ENCODE measurements at places on chromosomes 6 and 20. TPM values are rescaled to one million over a fixed set of nuclear protein-coding genes. Genes with fewer than 3 reads are reported as not detected.

GRCh38 chr6:21101694-21102093 is 491.9 kb upstream of the SOX4 start:
- H3K4me3 ChIP-seq = no peak overlapping the region
- peaks cover 11% of the 10 kb centered on the region for H3K4me1 ChIP-seq
- no peak for DNase-seq
- no peaks in the 10 kb centered on the region for H3K36me3 ChIP-seq
- no peak overlapping the region for H3K27ac ChIP-seq

PLCB4 gene
- total RNA-seq = 10.1 TPM

- no peak overlapping the region for H3K27ac ChIP-seq
- no peaks in the 10 kb centered on the region for H3K27me3 ChIP-seq
- no peak overlapping the region for H3K4me3 ChIP-seq
- no peak for DNase-seq
Measured at GRCh38 chr6:16204653-16205376, 33.6 kb upstream of the GMPR start.

PCNA gene
- total RNA-seq = 274 TPM

GRCh38 chr6:40194447-40195170 is 260.3 kb upstream of the MOCS1 start:
- no peaks in the 10 kb centered on the region for H3K27me3 ChIP-seq
- no peak for DNase-seq
- H3K4me3 ChIP-seq = no peak overlapping the region
- no peaks in the 10 kb centered on the region for H3K4me1 ChIP-seq
- H3K27ac ChIP-seq = no peak overlapping the region
- H3K36me3 ChIP-seq = no peaks in the 10 kb centered on the region

NR2E1 gene
- total RNA-seq = not detected

DNA sequence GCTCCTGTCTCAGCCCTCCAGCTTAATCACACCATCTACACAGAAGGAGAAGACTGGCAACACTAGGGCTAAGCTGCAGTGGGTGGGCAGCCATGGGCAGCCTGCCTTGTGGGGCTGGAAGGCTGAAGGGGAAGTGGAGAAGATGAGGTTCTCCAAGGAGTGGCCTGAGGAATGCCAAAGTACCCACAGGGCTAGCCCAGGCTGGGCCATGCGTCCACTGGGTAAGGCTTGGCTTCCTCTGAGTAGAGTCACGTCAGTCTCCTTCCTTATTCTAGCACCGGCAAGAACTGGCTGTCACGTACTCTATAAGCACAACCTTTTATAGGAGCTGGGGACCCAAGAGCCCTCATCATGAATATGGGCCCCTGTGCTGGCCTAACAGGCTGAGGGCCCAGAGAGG is 110.6 kb upstream of the SIRPA start:
- H3K27ac ChIP-seq = no peak overlapping the region
- H3K27me3 ChIP-seq = no peaks in the 10 kb centered on the region
- H3K4me1 ChIP-seq = no peaks in the 10 kb centered on the region
- no peaks in the 10 kb centered on the region for H3K36me3 ChIP-seq
- DNase-seq = no peak
- H3K4me3 ChIP-seq = no peak overlapping the region

DNA sequence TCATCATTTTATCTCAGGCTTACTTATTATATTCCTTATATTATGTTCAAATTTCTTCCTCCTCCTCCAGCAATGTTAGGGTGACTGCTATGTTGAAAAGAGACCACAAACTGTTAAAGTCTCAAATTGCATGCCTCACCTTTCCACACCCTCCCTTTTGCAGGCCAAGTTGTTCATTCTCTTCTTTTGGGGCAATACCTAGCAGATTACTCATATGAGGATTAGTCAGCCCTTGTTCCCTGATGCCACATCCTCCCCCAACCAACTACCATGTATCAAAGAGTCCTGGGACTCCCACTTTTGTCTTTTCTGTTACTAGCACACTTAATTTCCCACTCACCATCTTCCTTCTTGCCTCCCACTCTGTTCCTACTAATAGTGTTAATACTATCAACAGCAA is 434.7 kb downstream of the BCKDHB start:
- 0 out of 2 replicates have a peak, but pooled peaks cover 2% of the 10 kb centered on the region for H3K4me1 ChIP-seq
- H3K27me3 ChIP-seq = no peaks in the 10 kb centered on the region
- no peak overlapping the region for H3K27ac ChIP-seq
- no peak overlapping the region for H3K4me3 ChIP-seq
- H3K36me3 ChIP-seq = peaks cover 8% of the 10 kb centered on the region
- DNase-seq = no peak

BPIFB1 gene
- not detected for total RNA-seq

DNA sequence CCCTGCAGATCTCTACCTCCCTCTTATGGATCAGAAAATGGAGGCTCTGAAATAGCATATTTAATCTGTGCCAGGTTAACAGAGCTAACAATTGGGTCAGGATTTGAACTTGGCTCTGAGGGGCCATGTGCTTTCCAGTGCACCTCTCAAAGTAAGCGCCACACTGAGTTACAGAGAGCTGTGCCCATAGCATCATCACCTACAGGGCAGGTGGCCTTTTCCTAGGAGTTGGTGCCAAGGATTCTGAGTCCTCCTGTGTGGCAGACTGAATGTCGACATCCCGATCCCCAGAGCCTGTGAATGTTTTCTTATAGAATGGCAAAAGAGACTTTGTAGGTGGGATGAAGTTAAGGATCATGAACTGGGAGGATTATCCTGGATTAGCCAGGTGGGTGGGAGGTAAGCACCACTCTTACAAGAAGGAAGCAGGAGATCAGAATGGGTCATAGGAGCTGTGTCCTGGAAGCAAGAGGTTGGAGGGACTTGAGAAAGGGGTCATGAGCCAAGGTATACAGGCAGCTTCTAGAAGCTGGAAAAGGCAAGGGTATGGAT is 68.0 kb upstream of the TBC1D7 start:
- H3K27me3 ChIP-seq = no peaks in the 10 kb centered on the region
- H3K4me3 ChIP-seq = no peak overlapping the region
- H3K4me1 ChIP-seq = peaks cover 2% of the 10 kb centered on the region
- no peak overlapping the region for H3K27ac ChIP-seq

DNA sequence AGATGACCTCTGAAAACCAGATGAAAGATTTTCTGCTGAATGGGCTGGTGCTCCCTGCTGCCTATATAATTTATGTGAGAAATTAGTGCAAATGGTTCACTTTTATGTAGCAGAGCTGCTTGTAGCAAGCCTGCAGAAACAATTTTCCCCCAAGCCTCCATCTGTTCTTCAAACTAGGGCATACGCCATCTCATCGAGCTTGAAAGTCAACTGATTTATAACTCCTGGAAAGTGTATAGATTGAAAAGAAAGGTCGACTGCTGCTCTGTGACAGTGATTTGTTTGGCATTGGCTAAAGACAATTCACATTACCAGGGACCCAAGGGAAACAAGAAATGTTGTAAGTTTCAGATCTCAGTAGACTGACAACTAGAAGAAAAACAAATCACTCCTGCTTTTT is 93.3 kb downstream of the PACRG start:
- H3K27me3 ChIP-seq = no peaks in the 10 kb centered on the region
- DNase-seq = no peak
- H3K36me3 ChIP-seq = no peaks in the 10 kb centered on the region
- no peak overlapping the region for H3K4me3 ChIP-seq
- H3K4me1 ChIP-seq = no peaks in the 10 kb centered on the region

ENPP3 gene
- total RNA-seq = 0.15 TPM

DNA sequence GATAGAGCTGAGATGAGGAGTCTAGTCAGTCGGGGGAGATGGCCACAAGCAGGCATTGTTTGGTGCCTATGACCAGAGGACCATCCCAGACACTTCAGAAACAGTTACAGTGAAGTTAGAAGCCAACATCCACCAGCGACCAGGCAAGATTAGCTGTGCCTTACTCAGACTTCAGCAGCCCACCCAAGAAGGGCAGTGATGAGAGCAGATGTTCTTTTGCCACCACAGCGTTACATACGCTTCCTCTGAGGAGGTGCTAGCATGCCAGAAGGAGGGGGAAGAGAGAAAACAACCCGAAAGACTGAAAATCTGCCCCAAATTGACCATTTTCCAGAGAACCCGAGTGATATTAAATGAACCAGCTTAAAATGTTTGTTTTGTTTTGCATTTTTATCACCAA is 186.8 kb downstream of the PRL start:
- H3K4me3 ChIP-seq = no peak overlapping the region
- H3K27me3 ChIP-seq = no peaks in the 10 kb centered on the region
- peaks cover 8% of the 10 kb centered on the region for H3K36me3 ChIP-seq
- no peaks in the 10 kb centered on the region for H3K4me1 ChIP-seq

DNA sequence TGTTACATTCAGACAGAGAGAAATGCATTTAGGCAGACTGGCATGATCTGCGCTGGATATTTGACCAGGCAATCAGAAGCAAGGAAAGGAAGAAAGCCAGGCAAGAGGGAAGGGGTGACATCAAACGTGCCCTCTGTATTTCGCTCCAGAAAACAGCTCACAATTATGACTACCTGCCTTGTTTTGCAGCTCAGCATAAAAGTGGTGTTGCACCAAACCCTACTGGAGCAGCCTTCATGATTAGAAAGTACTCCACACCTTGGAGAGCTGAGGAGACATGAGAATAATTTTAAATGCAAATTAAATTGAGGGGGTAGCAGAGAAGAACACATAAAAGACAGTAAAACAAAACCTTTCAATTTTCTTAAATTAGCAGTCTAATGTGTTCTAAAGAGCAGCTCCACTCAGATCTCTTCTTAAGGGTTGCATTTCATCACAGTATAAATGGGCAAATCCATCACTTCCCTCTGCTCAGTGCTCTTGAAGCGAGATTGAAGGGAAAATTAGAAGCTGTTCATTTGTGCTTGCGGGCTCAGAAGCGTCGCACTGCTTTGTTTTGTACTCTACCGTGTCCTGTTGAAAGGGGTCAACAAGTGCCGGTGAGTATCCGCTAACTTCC is at the start of gene PHACTR1:
PHACTR1 (plus strand) TSS at position 470 of the 619 bp plus-strand sequence.
- no peaks in the 10 kb centered on the region for H3K4me1 ChIP-seq
- no peak within 1 kb of the TSS for H3K4me3 ChIP-seq
- H3K36me3 ChIP-seq = no peaks in the 10 kb centered on the region

- no peaks in the 10 kb centered on the region for H3K27me3 ChIP-seq
- H3K36me3 ChIP-seq = no peaks in the 10 kb centered on the region
- no peaks in the 10 kb centered on the region for H3K4me1 ChIP-seq
- DNase-seq = no peak
Measured at GRCh38 chr20:9261781-9262180, 192.9 kb downstream of the PLCB4 start.

GRCh38 chr6:30263734-30264133 is 50.5 kb upstream of the TRIM26 start:
- H3K4me3 ChIP-seq = no peak overlapping the region
- no peak for DNase-seq
- H3K4me1 ChIP-seq = no peaks in the 10 kb centered on the region
- H3K27me3 ChIP-seq = peaks cover 6% of the 10 kb centered on the region

GRCh38 chr6:85412911-85413430 is 36.9 kb upstream of the NT5E start:
- H3K4me3 ChIP-seq = no peak overlapping the region
- H3K27ac ChIP-seq = no peak overlapping the region
- H3K36me3 ChIP-seq = no peaks in the 10 kb centered on the region
- no peak for DNase-seq
- H3K4me1 ChIP-seq = no peaks in the 10 kb centered on the region
- H3K27me3 ChIP-seq = no peaks in the 10 kb centered on the region

- no peak for DNase-seq
- peaks cover 2% of the 10 kb centered on the region for H3K4me1 ChIP-seq
- H3K36me3 ChIP-seq = peaks cover 11% of the 10 kb centered on the region
- H3K4me3 ChIP-seq = no peak overlapping the region
- no peaks in the 10 kb centered on the region for H3K27me3 ChIP-seq
- H3K27ac ChIP-seq = no peak overlapping the region
Measured at GRCh38 chr6:24905483-24905882, 30.3 kb downstream of the RIPOR2 start.

DNA sequence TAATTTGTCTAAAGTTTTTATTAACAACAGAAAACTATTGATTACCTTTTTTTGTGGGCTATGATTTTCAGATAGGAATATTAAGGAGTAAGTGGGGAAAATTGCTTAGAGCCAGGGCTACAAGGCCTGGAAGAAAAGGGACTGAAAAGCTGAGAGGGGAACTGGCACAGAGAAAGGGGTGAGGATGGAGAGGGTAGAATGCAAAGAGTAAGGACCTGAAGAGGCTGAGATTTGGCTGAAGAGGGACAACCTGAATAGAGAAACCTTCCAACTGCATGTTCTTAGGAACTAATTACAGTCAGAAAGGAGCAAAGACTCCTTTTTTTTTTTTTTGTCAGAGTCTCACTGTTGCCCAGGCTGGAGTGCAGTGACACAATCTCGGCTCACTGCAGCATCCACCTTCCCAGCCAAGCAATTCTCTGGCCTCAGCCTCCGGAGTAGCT is 16.7 kb downstream of the BTN2A1 start:
- DNase-seq = no peak
- no peaks in the 10 kb centered on the region for H3K27me3 ChIP-seq
- peak overlapping the region; percentile 58 for H3K4me3 ChIP-seq
- H3K4me1 ChIP-seq = peaks cover 4% of the 10 kb centered on the region

DNA sequence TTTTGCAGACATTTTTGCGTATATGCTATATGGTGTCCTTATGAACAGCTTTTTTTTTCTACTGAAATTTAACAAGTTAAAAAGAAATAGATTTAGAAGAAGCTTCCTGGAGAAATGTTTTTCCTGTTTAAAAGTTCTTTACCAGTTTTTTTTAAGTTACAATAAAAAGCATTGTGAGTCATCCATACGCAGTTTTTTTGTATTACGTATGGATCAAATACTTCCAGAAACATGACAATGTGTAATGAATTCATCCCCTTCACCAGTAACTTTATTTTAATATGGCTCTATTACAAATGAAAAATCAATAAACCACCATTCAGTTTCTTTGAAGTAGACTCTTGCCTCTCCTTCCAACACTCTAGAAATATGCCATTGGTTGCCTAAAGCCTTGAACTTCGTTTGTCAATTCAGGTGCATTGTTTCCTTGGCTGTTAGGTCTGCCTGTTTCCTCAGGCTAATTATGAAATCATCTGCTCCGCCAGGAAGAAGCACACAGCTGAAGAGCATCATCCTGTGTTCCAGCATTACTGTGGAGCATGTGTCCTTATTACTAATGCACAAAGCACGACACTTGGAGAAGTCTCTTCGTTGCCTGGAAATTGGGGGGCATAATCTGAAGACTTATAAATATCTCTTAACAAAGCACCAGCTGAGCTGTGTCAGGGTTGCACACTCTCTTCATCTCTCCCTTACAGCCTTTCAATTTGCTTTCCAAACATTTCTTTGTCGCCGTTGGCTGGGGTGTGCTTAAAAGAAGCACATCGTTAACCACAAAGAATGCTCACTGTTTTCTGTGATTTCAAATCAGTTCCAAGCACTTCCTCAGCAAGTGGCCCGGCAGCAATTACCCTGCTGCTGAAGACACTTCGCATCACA is 9.6 kb downstream of the MOXD1 start:
- H3K4me3 ChIP-seq = no peak overlapping the region
- no peak overlapping the region for H3K27ac ChIP-seq
- no peaks in the 10 kb centered on the region for H3K27me3 ChIP-seq

Measured in H9 (cell line).